ENCODE measurements at places on chromosomes 11 and 22. TPM values are rescaled to one million over a fixed set of nuclear protein-coding genes. Genes with fewer than 3 reads are reported as not detected.

Gene NEFH
- total RNA-seq, result 1.8 TPM

GRCh38 chr22:40512426-40513136 lies 123.9 kb downstream of the MRTFA start:
- no peak for DNase-seq

Gene LARGE2
- not detected for total RNA-seq

- no peak for DNase-seq
Observed at GRCh38 chr11:86232556-86232955, 12.0 kb upstream of the EED start.

- no peak for DNase-seq
Observed at GRCh38 chr22:41341012-41341411, 39.7 kb downstream of the ZC3H7B start.

DNA sequence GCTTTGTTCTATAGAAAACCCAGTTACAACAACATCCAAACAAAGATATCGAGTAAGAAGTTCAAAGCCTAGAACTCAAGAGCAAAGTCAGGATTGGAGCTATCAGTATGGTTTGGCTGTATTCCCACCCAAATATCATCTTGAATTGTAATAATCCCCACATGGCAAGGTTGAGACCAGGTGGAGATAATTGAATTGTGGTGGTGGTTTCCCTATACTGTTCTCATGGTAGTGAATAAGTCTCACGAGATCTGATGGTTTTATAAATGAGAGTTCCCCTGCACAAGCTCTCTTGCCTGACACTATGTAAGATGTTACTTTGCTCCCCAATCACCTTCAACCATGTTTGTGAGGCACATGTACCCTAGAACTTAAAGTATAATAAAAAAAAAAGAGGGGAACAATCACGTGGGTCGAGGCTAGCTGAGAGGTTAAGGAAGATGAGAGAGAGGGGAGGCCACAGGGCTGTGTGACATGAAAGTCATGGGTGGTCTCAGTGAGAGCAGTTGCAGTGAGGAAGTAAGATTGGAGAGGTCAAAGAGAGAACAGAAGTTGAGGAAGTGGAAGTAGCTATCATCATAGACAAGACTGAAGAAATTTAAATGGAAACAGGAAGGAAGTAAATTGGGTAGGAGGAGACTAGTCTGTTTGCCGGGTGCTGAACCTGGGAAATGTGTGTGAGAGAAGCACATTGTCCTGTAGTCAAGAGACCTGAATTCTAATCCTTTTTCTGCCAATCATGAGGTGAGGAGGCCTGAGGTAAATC lies 80.1 kb upstream of the CD44 start:
- DNase-seq, result no peak

DNA sequence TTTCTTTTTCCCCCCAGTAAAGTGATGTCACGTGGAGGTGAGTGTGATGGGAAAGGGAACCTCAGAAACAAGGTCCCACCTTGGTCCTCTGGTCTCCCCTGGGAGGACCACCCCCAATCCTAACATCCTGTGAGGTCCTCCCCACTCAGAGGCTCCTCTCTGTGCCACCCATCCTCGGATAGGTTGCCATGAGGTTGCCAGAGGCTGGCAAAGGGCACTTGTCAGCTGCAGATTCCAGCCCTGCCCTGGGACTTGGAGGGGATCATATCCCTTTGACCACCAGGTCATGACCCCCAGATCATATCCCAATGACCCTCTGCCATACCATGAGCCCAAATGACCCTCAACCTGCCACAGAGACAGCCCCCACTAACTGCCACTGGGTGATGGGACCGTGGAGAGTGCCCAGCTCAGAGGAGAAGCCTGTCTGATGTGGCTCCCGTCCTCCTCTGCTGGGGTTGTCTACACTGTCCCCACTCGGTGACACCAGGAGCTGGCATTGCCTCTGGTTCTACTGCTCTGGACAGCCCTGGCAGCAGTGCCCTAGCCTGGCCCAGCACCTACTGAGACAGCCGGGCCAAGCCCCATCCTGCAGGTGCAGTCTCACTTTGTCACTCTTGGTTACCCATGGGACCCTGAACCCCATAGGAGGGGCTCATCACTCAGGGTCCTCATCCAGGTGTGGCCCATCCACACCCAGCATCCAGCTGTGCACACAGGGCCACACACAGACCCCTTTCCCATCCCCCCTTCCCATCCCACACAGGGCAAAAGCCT lies 90.2 kb upstream of the KCNQ1OT1 start:
- no peak for DNase-seq

Gene ELFN2
- 3.2 TPM for total RNA-seq

Gene TYMP
- total RNA-seq, result 11.3 TPM

- no peak for DNase-seq
Observed at GRCh38 chr11:122951211-122951610, 30.4 kb downstream of the BSX start.

GRCh38 chr11:64447831-64448598 lies 89.1 kb downstream of the RPS6KA4 start:
- no peak for DNase-seq

- DNase-seq, result no peak
Observed at GRCh38 chr11:83549984-83550667, 264.0 kb upstream of the CCDC90B start.

DNA sequence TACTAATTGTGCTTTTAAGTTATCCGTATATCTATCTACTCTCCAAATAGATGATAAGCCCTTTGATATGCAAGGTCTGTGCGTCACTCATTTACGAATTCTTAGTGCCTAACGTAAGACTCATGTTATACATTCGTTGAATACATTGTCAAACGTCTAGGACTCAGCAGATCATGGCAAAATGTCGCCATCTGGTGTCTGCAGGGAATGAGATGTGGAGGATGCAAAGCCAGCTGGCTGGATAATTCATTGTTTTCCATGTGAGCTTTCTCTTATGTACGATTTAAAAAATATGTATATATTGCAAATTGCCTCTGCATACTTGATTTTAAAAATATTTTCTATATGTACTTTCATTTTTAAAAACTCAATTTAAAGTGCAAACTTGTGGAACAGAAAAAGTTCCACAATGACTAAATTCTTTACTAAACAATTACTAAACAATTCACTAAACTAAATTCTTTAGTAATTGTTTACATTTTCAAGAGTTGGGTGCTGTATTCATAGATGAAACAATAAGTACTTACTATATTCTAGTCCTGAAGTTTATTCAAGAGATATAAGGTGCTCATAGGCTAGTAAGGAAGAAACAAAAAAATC lies 33.8 kb downstream of the ZNF202 start:
- DNase-seq, result peak; percentile 50

GRCh38 chr22:49862496-49862776 lies 8.8 kb downstream of the ZBED4 start:
- no peak for DNase-seq

DNA sequence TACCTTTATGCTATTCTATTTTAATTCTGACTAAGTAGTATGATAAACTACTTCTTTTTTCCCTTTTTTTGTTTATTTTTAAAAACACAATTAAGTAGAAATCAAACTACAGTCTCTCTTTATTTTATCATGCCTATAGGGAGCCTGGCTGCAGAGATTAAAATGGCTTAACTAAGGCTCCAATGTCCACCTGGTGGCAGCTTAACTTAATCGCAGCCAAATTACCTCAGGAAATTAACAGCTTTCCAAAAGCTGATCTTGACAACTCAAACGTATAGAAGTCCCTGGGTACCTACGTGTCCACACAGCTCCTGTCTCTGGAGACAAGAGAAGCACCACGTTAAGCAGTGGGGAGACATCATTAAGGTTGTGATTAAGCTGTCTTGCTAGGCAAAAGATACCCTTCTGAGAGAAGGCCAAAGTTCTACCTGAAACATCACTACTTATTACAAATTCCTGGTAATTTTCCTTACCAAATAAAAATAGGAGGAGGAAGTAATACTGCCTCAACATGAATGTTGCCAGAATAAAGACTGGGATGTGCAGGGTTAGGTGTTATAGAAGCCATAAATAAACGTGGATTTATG lies 63.2 kb upstream of the SNX19 start:
- no peak for DNase-seq

DNA sequence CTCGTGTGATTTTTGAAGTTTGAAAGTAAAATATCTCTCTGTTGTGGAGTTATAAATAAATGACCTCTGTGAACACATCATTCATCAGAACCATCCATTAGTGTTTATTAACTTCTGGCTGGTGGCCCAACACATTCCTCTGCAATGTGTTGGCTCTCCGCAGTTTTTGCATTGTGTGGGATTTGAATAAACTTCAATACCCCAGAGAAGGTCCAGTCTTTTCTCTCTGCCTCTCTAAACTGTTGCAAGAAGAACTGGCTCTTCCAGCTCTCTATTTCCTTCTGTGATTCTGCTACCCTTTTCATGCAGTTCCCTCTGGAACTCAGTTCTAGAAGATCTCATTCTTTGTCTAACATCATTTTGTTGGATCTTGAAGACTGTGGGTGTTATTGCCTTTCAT lies 125.0 kb upstream of the ARHGAP42 start:
- peak; percentile 63 for DNase-seq

DNA sequence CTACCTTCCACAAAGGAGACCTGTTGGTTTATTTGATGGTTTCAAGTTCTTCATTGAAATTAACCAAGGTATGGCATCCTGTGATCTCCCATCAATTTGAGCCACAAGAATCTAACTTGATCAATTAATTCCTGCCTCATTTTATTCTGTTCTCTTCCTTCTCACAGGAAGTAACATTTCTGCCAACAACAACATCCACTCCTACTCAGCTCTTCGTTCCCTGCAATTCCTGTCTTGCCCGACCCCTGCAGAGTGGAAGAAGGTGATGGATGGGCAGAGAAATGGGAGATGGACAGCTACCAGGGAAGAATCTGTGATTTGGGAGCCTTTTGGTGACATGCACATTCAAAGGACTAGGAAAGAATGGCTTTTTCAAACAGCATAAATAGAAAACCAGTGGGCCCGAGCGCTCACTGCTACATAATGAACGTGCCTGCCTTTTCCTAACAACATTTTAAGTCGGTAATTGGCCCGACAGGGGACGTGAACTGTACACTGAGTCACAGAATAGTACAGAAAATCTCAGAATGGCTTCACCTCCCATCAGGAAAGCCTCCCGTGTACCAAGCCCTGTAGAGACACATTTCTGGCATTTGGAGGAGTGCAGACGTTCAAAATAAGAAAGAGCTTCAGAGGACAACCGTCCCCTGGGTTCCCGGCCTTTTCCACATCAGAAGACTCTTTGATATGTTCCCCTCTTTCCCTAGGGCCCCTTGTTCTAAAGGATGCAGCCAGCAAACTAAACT lies 112.6 kb upstream of the SEZ6L start:
- DNase-seq, result no peak

Gene OR8G1
- not detected for total RNA-seq

Gene TMPRSS5
- total RNA-seq, result 0.19 TPM

DNA sequence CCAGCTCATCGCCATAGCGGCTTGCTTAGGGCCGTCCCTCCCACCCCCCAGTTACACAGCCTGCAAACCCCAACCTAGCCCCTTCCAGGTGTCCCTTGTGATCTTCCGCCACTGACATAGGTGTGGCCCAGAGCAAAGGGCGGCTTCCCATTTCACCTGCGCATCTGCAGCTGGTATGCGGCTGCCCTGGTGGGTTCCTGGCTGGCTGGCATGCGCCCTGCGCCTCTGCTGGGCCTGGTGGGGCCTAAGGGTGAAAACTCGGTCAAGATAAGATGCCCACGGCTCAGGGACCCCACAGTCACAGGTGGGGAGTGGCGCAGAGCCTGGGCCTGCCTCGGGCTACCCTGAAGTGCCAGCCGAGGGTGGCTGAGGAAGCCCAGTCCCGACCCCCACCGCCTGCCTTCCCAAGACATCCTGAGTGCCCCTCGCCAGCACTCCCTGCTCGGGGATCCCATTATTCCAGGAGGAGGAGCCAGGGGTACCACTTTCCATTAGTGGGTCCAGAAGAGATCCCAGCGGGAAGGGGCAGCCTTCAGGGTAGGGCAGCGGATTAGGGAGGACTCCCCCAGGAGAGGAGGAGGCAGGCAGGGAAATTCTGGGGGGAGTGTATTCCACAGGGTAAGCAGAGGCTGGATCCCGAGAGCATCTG lies 36.9 kb upstream of the KCNQ1OT1 start:
- no peak for DNase-seq

Gene SPDYC
- not detected for total RNA-seq

- peak; percentile 77 for DNase-seq
Observed at GRCh38 chr11:117072517-117073461, 25.4 kb downstream of the SIK3 start.

- DNase-seq, result no peak
Observed at GRCh38 chr22:17985606-17986005, 38.8 kb downstream of the MICAL3 start.

Gene PRG2
- total RNA-seq, result not detected

Gene MUC6
- total RNA-seq, result not detected

GRCh38 chr22:35159343-35159742 lies 93.4 kb downstream of the ISX start:
- no peak for DNase-seq

DNA sequence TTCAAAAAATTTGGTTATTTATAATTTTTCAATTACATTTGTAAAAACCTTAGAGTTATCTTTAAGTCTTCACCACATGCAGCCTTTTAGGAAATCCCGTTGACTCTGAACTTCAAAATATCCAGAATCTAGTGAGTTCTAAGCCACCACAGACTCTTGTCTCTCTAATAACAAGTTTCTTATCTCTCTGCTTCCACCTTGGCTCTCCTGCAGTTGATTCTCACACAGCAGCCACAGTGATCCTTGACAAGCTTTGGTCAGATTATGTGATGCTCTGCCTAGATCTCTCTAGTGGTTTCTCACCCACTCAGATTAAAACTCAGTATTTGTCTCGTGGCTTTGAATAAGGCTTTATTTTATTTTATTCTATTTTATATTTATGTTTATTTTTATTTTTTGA lies 8.6 kb downstream of the HSD17B12 start:
- DNase-seq, result no peak

- DNase-seq, result peak; percentile 54
Observed at GRCh38 chr11:60363542-60364470, 14.5 kb upstream of the MS4A7 start.

Gene ACER3
- total RNA-seq, result 22.1 TPM

DNA sequence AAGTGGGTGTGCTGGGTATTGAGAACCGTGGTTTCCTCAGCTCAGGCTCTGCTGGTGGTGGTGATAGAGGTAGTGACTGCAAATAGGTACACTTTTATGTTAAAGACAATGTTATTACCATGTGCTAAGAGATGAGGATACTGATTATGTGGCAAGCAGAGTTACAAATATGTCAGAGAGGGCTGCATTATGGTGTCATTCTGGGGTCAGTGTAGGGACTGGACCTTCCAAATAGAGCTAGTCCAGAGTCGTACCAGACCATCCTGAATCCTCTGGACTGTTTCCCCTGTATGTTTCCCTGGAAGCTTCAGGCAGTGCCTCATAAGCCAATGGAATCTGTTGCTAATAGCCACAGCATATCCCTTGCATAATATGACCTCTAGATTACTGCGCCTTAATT lies at the start of gene DNAJB7:
DNAJB7 (minus strand) TSS at position 101 of the 400 bp plus-strand sequence. CDS start 119 bp downstream, outside the sequence.
- DNase-seq, result no peak

Gene MS4A6E
- total RNA-seq, result not detected

GRCh38 chr11:95931916-95932315 lies 8.0 kb upstream of the MTMR2 start:
- no peak for DNase-seq
